Natural killer cell (primary cell): ENCODE measurements at places on chromosomes 1 and 21. TPM values are rescaled to one million over a fixed set of nuclear protein-coding genes. Genes with fewer than 3 reads are reported as not detected.

TSTD1 gene
- 36.3 TPM for total RNA-seq

PROK1 gene
- total RNA-seq: not detected

RNU1-1 gene
- total RNA-seq: 2,937 TPM

KCNE2 gene
- total RNA-seq: 0.60 TPM

CCDC181 gene
- not detected for total RNA-seq

DNA sequence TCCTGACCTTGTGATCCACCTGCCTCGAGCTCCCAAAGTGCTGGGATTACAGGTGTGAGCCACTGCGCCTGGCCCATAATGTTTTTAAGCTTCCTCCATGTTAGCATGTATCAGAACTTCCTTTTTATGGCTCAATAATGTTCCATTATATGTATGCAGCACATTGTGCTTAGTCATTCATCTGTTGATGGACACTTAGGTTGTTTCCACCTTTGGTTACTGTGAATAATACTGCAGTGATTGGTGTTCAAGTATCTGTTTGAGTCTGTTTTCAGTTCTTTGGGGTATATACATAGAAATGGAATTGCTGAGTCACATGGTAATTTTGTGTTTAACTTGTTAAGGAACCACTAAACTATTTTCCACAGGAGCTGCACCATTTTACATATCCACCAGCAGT, 17.7 kb downstream of the CMPK1 start:
- no peaks in the 10 kb centered on the region for H3K27me3 ChIP-seq
- no peak overlapping the region for H3K27ac ChIP-seq
- no peak overlapping the region for H3K4me3 ChIP-seq
- no peaks in the 10 kb centered on the region for H3K4me1 ChIP-seq
- H3K36me3 ChIP-seq: no peaks in the 10 kb centered on the region
- no peak for DNase-seq

GRCh38 chr1:220798338-220798737, 11.6 kb downstream of the MTARC1 start:
- no peaks in the 10 kb centered on the region for H3K36me3 ChIP-seq
- no peaks in the 10 kb centered on the region for H3K4me1 ChIP-seq
- no peaks in the 10 kb centered on the region for H3K27me3 ChIP-seq
- H3K27ac ChIP-seq: no peak overlapping the region
- no peak overlapping the region for H3K4me3 ChIP-seq

GRCh38 chr21:32186804-32187203, 92.0 kb downstream of the MIS18A start:
- no peaks in the 10 kb centered on the region for H3K4me1 ChIP-seq
- DNase-seq: no peak
- H3K27me3 ChIP-seq: no peaks in the 10 kb centered on the region
- H3K27ac ChIP-seq: no peak overlapping the region
- H3K36me3 ChIP-seq: no peaks in the 10 kb centered on the region
- no peak overlapping the region for H3K4me3 ChIP-seq

DNA sequence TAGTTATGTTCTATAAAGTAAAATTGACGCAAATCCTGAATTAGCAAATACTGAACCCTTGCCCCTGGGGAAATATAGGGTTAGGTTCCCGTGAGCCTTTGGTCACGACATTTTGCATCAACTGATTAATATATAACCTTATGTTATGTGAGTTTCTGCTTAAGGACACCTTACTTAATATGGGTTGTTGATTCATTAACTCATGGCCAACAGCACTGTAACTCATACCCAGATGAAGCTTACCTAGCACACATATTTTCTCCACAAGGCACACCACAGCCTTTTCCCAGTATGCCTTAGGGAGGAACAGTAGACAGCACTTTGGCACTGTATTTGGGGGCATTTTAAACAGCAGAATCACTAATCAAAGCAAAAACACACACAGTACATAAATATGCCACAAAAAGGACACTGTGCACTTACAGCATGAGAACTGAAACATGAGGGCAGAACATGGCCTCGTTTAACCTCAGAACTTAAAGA, 15.1 kb downstream of the INAVA start:
- H3K27me3 ChIP-seq: no peaks in the 10 kb centered on the region
- H3K4me1 ChIP-seq: peaks cover 14% of the 10 kb centered on the region
- H3K4me3 ChIP-seq: no peak overlapping the region
- no peak overlapping the region for H3K27ac ChIP-seq

GRCh38 chr1:227731241-227731677, 3.8 kb downstream of the JMJD4 start:
- no peak for DNase-seq
- no peak overlapping the region for H3K4me3 ChIP-seq
- no peak overlapping the region for H3K27ac ChIP-seq
- no peaks in the 10 kb centered on the region for H3K27me3 ChIP-seq
- H3K36me3 ChIP-seq: peaks cover 6% of the 10 kb centered on the region

DNA sequence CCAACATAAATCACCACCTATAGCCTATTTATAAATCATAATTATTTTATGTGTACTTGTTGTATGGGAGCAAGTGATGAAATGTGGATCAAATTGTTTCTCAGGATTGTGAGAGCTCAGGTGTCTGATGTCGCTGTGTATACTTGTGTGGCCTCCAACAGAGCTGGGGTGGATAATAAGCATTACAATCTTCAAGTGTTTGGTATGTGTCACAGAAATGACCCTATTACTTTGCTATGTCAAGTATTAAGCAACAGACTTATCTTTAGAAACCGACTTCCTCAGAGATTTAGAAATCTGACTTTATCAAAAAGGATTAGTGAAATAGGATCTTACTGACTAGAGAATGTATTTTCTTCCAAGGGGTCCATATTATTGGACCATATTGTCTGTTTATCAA, 280.9 kb downstream of the TPR start:
- H3K4me1 ChIP-seq: no peaks in the 10 kb centered on the region
- H3K27ac ChIP-seq: no peak overlapping the region

GRCh38 chr1:212294983-212295382, 9.8 kb downstream of the PPP2R5A start:
- no peaks in the 10 kb centered on the region for H3K27me3 ChIP-seq
- no peak overlapping the region for H3K4me3 ChIP-seq
- H3K4me1 ChIP-seq: peaks cover 20% of the 10 kb centered on the region
- no peaks in the 10 kb centered on the region for H3K36me3 ChIP-seq

GRCh38 chr1:61162520-61163258, 80.3 kb downstream of the NFIA start:
- no peaks in the 10 kb centered on the region for H3K27me3 ChIP-seq
- no peaks in the 10 kb centered on the region for H3K4me1 ChIP-seq
- no peak overlapping the region for H3K27ac ChIP-seq
- no peaks in the 10 kb centered on the region for H3K36me3 ChIP-seq
- DNase-seq: no peak

- no peaks in the 10 kb centered on the region for H3K27me3 ChIP-seq
- no peak overlapping the region for H3K4me3 ChIP-seq
- H3K4me1 ChIP-seq: peaks cover 17% of the 10 kb centered on the region
Measured at GRCh38 chr1:58779801-58780382, 4.0 kb downstream of the JUN start.

DNA sequence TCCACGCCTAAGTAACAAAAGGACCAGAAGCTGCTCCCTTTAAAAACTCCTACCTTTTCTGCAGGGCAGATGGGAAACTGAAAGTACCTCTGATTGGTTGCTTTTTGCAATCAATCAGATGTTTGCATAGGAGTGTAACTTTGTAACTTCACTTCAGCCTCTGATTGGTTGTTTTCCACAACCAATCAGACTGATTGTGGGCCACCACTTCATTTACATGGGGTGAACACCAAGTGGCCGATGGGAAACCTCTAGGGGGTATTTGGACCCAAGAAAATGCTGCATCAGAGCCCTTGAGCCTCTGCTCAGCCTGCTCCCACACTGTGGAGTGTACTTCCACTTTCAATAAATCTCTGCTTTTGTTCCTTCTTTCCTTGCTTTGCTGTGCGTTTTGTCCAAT, 32.8 kb upstream of the CD1D start:
- H3K4me3 ChIP-seq: no peak overlapping the region
- no peak overlapping the region for H3K27ac ChIP-seq
- DNase-seq: no peak
- peaks cover 17% of the 10 kb centered on the region for H3K4me1 ChIP-seq
- H3K27me3 ChIP-seq: no peaks in the 10 kb centered on the region

- peaks cover 18% of the 10 kb centered on the region for H3K4me1 ChIP-seq
- H3K27ac ChIP-seq: no peak overlapping the region
- no peak overlapping the region for H3K4me3 ChIP-seq
Measured at GRCh38 chr1:9784508-9785133, 39.1 kb downstream of the CLSTN1 start.

DNA sequence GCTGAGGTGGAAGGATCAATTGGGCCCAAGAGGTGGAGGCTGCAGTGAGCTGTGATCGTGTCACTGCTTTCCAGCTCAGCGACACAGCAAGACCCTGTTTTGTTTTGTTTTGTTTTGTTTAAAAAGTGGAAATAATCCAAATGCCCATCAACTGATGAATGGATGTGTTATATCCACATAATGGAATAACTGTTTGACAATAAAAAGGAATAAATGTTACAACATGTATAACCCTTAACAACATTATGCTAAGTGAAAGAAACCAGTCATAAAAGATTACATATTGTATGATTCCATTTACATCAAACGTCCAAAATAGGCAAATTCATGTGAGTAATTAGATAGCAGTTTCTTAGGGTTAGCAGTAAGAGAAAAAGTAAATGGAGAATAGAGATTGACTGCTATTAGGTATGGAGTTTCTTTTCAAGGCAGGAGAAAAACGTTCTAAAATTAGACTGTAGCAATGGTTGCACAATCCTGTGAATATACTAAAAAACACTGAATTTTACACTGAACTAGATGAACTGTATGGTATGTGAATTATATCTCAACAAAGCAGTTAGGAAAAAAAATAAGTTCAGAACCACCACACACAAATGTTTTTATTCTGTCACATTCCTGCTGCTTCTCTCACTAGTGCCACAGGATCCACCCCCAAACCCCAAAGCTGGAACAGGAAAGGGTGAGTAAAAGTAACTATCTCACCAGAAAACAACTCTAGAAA, 15.7 kb downstream of the FOXJ3 start:
- peaks cover 24% of the 10 kb centered on the region for H3K4me1 ChIP-seq
- H3K27me3 ChIP-seq: no peaks in the 10 kb centered on the region
- DNase-seq: no peak

DNA sequence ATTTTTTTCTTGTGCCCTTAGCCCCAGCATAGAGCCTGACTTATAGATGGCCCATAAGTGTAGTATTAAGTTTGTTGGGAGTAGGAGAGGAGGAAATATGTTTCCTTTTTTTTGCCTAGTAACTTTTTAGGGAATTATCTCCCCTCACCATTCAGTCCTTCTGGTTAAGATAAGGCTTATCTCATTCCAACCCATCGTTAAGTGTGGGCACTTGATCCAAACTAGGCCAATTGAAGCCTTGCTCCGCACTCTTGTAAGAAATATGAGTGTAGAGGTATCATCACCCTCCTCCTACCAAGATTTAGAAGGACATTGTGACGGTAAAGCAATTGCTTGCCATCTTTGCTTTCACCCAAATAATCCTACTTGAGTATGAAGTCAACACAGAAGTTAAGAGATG, 8.8 kb upstream of the FGGY start:
- H3K36me3 ChIP-seq: no peaks in the 10 kb centered on the region
- peaks cover 16% of the 10 kb centered on the region for H3K4me1 ChIP-seq
- H3K4me3 ChIP-seq: no peak overlapping the region
- no peaks in the 10 kb centered on the region for H3K27me3 ChIP-seq
- no peak overlapping the region for H3K27ac ChIP-seq

GRCh38 chr1:202016811-202017748, 6.7 kb downstream of the ELF3 start:
- no peak overlapping the region for H3K27ac ChIP-seq
- no peaks in the 10 kb centered on the region for H3K27me3 ChIP-seq
- H3K4me1 ChIP-seq: peaks cover 9% of the 10 kb centered on the region
- no peaks in the 10 kb centered on the region for H3K36me3 ChIP-seq

GRCh38 chr1:26542771-26543451, 13.3 kb downstream of the RPS6KA1 start:
- H3K4me3 ChIP-seq: peak overlapping the region; percentile 23
- peak overlapping the region; percentile 98 for H3K27ac ChIP-seq
- peaks cover 99% of the 10 kb centered on the region for H3K4me1 ChIP-seq

GRCh38 chr1:6241107-6241886, 2.7 kb upstream of the HES3 start:
- DNase-seq: no peak
- H3K4me1 ChIP-seq: peaks cover 12% of the 10 kb centered on the region
- H3K27ac ChIP-seq: no peak overlapping the region
- peaks cover 43% of the 10 kb centered on the region for H3K27me3 ChIP-seq

GRCh38 chr1:29849991-29850757, 613.9 kb downstream of the PTPRU start:
- no peaks in the 10 kb centered on the region for H3K36me3 ChIP-seq
- no peak for DNase-seq
- no peaks in the 10 kb centered on the region for H3K27me3 ChIP-seq
- no peak overlapping the region for H3K4me3 ChIP-seq
- H3K4me1 ChIP-seq: no peaks in the 10 kb centered on the region
- H3K27ac ChIP-seq: no peak overlapping the region

DNA sequence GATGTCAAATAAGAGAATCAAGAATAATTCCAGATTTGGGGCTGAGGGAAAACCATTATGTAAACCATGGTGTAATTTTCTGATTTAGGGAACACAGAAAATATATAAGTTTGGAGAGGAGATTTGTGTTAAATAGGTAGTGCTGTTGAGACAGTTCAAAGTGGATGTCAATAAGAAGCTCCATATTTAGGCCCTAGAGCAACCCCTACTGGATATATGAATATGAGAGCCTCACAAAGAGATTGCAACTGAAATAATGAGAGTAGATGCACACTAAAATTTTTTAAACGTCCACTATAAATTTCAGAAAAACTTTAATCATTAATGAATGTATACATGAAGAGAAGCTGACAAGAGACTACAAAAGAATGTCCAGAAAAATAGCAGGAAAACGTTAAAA, 1447.8 kb upstream of the PRMT6 start:
- H3K27me3 ChIP-seq: no peaks in the 10 kb centered on the region
- DNase-seq: no peak
- H3K27ac ChIP-seq: no peak overlapping the region

GRCh38 chr1:110057963-110058518, 12.4 kb downstream of the ALX3 start:
- H3K36me3 ChIP-seq: peaks cover 48% of the 10 kb centered on the region
- no peak overlapping the region for H3K4me3 ChIP-seq
- DNase-seq: no peak

DNA sequence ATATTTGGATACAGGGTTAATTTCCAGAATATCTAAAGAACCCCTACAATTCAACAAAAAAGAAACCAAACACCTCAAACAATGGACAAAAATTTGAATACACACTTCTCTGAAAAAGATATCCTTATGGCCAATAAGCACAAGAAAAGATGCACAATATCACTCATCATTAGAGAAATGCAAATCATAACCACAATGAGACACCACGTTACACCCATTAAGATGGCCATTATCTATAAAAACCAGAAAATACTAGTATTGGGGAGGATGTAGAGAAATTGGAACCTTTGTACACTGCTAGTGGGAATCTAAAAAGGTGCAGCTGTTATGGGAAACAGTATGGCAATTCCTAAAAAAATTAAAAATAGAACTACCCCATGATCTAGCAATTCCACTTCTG, 4.9 kb downstream of the ADAM30 start:
- H3K27ac ChIP-seq: no peak overlapping the region
- H3K36me3 ChIP-seq: no peaks in the 10 kb centered on the region
- no peaks in the 10 kb centered on the region for H3K4me1 ChIP-seq
- no peaks in the 10 kb centered on the region for H3K27me3 ChIP-seq
- no peak overlapping the region for H3K4me3 ChIP-seq
